ENCODE measurements at places on chromosomes 11 and 22.

GRCh38 chr11:117837791-117838190, 13.2 kb upstream of the FXYD2 start:
- no peak for DNase-seq

- DNase-seq: no peak
Measured at GRCh38 chr11:35997902-35998520, 54.1 kb downstream of the LDLRAD3 start.

- no peak for DNase-seq
Measured at GRCh38 chr11:65014726-65015227, 817 bp downstream of the ARL2 start.

DNA sequence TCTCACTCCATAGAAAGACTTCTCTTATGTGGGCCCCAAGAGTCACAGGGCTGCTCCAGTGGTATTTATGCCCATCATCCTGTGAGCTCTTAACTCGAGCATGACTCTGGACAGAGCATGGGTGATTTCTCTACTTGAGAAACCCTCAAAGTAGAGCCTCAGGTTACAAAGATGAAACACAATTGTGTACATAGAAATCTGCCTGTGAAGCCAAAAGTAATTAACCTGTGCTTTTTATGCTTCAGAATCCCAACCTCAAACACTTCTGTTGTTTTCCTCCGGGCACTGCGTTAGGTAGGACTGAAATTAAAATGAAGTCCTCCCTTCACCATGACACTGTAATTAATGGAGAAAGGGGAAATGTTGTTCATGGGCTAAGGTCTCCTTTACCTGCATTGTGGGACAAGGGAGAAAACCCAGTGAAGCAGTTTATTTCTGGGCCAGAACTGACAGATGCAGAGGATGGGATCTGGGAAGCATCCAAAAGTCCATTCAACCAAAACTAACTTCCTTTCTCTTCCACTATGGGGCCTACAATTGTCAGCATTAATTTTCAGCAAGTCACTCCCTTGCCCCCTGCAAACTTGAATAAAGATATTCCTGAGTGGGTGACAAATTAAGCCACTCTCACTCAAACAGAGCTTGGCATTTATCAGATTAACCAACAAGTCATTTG, 24.1 kb upstream of the POU2AF1 start:
- no peak for DNase-seq

DNA sequence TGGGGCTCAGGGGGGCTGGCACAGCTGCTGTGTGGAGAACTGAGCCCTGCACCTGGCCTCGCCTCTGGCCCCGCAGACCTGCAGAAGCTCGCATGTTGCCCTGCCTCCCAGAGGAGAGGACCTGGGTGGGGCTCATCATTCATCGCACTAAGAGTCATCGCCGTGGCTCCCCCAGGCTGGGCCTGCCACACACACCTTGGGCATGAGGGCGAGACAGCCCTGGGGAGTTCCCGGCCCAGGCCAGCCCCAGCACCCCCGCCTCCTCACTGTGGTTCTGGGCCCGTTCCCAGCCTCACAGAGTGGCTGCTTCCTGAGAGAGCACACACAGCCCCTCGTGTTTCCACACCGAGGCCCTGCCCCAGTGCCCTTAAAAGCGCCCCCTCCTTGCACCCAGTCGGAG, 694.6 kb downstream of the TBC1D22A start:
- no peak for DNase-seq

DNA sequence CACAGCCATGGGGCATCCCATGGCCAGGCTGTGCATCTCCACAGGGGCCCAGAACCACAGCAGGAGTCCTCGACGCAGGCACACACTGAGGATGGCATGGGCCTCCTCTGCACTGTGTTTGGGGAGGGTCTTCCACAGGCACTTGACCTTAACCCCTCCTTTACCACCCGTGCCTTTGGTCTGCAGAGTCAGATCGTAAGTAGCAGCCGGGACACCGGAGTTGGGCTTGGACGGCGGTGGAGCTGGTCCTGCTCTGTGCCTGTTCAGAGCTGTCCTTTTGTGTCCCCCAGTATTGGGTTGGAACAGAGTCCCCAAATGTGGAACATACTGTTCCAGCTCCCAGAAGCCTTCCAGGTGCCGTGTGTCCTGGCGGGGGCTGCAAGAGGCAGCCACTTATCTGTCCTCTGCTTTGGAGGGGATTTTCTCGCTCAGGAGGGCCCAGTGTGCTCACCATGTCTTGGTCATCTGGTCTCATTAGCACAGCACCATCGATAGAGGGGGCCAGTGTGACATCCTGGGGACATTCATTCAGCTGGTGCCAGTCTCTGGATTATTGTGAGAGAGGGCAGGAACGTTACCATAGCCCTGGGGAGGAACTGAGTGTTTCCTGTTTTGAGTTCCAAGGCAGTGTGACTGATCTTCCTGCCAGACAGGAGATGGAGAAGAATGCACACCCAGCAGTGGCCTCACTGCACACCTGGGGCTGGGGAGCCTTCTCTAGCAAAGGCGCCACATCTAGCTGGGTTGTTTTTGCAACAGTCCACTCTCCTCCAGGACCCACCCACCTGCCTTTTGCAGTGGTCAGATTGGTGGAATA, 12.4 kb downstream of the CRELD2 start:
- peak; percentile 81 for DNase-seq

DNA sequence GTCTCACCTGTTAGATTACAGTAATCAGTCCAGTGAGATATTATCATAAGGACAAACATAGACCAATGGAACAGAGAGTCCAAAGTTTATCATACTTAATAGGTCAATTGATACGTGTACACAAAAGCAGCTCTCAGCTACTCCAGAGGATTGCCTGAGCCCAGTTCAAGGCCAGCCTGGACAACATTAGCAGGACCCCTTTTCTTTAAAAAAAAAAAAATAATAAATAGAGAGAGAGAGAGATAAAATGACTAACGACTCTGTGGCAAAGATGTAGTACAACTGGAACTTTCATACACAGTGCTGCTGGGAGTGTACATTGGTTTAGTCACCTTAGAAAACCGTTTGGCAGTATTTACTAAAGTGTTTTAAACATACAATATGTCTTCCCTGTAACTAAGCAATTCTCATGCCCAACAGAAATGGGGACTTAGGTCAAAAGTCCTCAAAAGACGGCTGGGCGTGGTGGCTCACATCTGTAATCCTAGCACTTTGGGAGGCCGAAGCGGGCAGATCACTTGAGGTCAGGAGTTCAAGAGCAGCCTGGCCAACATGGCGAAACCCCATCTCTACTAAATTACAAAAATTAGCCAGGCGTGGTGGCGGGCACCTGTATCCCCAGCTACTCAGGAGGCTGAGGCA, 10.6 kb downstream of the SNX32 start:
- no peak for DNase-seq

DNA sequence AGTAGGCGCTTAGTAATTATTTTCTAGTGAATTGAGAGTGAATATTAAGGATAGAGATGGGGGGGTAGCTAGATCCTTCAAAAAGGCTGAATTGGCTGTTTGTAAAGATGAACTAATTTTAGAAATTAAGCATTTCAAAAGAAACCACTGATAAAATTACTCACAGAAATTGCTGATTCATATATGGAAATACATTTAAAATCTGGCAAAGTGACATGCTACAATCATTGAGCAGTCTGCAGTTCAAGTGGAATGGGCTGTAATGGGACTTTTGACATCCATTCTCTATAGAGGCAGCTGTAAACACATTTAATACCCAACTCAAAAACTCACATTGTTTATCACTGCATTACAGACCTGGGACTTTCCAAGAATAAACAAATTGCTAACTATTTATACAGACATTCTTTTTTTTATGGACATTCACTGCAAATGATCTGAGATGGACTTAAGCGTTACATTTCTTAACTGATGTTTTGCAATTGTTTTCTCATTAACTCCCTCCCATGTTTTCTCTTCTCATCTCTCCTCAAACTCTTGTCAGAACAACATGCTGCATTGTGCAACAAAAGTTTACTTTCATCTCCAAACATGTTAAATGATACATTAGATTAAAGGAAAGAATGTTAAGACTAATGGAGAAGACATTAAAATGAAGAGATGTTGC, 42.1 kb upstream of the MMP7 start:
- no peak for DNase-seq

GRCh38 chr11:70297341-70297740, 26.9 kb downstream of the PPFIA1 start:
- DNase-seq: no peak

DNA sequence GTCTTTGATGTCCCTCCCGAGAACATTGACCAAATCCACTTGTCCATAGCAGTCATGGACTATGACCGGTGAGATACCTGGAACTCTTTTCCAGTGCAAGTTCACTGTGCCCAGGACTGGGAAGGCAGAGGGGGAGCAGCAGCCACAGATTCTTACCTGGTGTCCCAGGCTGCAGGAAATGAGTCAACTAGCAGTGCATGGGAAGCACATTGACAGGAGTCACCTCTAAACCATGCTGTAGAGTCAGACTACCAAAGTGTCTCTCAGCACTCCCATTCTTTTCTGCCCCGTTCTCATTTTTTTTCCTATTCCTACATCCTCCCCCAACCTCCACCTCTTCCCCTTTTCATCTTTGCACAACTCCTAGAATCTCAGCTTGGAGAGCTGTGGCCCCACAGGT, 67.2 kb upstream of the OLFML1 start:
- no peak for DNase-seq

GRCh38 chr11:102662607-102663006, 37.5 kb upstream of the MMP20 start:
- no peak for DNase-seq

DNA sequence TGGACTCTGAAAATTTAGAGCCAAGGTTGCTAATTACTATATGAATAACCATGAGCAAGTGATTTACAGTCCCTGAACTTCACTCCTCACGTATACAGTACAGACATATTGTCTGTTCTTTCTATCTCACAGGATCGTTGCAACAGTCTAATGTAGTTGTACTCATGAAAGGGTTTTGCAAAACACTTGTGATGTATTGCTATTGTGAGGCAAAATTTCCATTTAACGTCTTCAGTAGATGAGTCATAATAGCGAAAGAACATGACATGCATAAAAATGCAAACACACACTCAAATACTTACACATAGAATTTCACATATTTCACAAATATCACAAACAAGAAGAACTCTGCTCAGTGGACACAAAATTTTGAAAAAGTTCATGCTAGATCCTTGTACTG, 134.6 kb upstream of the TRPC6 start:
- no peak for DNase-seq

DNA sequence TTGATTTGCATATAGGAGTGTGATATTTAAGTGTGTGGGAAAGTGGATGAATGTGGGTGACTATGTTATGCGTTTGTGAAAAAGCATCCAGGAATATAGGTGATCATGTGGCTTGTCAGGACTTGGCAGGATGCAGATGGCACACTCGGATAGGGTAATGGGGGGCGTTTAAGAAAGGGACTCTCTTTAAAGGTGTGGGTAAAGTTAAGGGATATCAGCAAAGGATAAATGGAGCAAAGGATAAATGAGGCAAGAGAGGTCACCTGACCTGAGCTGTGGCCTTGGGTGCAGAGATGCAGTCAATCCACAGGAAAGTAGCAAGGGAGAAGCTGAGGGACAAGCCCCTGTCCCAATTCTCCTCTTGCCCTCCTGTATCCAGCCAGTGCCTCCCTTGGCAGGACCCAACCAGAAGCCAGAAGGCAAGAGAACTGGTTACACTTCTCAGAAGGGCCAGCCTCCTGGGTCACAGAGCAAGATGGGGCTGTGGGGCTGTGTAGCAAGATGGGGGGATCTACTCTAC, 47.5 kb upstream of the GRAMD1B start:
- DNase-seq: no peak

- DNase-seq: no peak
Measured at GRCh38 chr22:17997456-17997855, 26.9 kb downstream of the MICAL3 start.

GRCh38 chr22:37462436-37462835, 23.7 kb downstream of the MFNG start:
- no peak for DNase-seq

Data from GF-D8 (cell line).